ENCODE measurements at places on chromosomes 11 and 22.

- DNase-seq: no peak
Observed at GRCh38 chr11:81787584-81788049, 946.0 kb downstream of the FAM181B start.

GRCh38 chr22:47773635-47774034 is 1011.2 kb downstream of the TBC1D22A start:
- no peak for DNase-seq

GRCh38 chr22:19199479-19199878 is 20.9 kb upstream of the SLC25A1 start:
- DNase-seq: no peak

DNA sequence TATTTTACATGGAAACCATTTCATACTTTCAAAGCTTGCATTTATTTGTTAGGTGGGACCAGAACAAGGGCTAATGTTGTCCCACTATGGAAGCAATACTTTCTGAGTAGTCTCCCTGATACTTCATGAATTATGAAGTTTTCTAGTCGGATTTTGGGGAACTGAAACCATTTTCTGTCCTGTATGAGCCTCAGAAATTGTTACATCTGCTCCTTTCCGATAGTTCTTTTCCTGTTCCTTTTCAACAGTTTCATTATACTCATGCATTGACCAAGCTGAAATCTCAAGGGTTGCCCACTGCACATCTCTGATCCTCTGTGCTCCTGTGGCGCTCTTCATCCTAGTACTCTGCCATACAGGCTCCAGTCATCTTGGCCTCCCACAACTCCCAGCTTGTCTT is 31.5 kb upstream of the GLYATL1 start:
- DNase-seq: no peak

DNA sequence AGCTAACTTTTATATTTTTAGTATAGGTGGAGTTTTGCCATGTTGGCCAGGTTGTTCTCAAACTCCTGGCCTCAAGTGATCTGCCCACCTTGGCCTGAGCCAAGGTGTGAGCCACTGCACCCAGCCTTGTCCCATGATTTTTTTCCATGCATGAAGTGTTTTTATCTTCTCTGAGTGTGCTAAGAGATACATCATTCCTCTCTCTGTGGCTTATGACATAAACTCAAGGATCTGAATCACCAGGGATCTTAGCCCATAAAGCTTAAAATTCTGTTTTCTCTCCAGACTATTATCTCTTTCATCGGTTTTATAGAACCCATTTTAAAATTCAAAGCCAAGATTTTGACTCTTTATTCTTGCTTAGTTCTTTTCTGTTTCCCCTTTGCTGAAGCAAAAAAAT is 48.4 kb upstream of the C11orf58 start:
- no peak for DNase-seq

- DNase-seq: no peak
Observed at GRCh38 chr11:74925281-74925680, 23.6 kb downstream of the XRRA1 start.

GRCh38 chr22:24068377-24068680 is 57.2 kb downstream of the CABIN1 start:
- no peak for DNase-seq

DNA sequence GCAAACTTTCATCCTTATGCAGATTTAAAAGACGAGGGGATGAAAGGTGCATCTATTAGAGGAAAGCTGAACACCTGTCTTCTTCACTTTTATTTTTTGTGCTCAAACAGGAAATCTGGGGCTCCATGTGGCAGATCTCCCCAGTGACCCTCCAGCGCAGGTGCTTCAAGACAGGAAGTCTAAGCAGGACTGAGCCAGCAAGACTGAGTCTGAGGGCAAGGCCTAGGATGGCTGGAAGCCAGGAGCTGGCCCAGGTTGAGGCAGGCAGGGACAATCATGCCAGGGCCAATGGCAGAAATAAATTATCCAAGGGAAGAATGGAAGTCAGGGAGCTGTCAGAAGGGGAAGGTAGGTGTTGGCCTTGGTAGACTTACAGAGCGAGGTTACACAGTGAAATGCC is 101.1 kb upstream of the SPON1 start:
- DNase-seq: no peak

DNA sequence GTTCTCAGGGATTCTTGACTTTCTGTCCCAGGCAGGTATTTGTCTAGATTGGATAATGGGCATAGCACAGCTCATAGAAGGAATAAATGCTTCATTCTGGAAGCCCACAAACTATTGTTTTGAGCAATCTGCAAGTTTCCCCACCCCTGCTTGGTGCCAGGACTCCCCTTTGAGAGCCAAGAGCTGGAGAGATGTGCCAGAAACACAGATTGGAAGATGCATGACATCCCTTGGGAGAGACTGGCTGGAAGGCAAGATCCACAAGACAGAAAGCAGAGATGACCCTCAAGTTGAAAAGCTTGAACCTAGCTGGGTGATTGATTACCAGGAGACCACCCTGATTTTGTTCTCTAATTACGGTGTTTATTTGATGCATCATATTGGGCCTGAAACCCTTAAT is 89.2 kb upstream of the E2F8 start:
- no peak for DNase-seq

DNA sequence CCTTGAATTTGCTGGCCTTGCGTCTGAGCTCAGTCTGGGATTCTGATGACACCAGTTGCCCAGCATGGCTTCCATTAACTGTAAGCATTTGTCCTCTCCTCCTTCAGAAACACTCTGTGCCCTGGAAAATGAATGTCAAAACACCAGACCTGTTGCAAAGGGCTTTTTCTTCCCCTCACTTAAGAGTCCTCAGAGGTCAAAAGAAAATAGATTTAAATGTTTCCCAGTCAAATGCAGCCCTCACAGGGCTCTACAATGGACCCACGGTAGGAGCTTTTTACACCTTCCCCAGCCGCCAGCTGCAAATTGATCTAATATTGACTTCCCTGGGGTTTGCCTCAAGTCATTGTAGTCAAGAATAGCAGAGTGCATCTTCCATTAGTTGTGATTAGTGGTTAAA is 332.2 kb downstream of the INSC start:
- DNase-seq: no peak

GRCh38 chr11:74786574-74786973 is 37.9 kb downstream of the RNF169 start:
- no peak for DNase-seq

GRCh38 chr11:84812471-84812969 is 814.6 kb downstream of the DLG2 start:
- no peak for DNase-seq

- no peak for DNase-seq
Observed at GRCh38 chr11:72703267-72704008, 29.2 kb upstream of the PDE2A start.

DNA sequence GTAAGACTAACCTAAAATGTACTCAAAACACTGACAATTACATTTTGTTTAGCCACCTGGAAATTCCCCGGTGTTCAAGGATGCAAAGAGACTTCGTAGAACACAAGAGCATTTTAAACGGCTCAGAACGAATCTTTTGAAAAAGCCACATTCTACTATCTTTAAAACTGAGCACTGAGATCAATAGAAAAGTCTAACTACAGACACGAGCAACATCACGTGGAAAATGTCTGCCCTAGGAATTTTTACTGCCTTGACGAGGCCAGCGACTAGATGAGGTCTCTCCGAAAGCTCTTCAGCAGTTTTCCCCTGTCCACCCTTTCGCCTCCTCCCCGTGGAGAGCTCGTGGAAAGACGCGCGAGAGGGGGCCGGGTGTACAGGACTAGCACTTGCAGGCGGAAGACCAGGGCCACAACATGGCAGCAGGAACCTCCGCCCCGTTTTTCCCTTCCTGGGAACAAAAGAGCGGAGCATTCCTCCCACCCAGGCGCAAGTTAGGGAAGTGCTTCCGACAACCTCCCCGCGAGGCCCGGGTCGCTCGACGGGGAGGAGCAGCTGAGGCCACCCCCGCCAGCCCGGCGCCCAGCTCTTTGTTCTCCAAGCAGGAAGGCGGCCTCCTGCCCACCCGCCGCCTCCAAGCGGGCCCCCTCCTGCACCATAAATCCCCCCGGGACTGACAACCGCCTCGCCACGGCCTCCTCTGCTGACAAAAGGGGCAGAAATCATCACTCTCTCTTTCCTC is 1.1 kb downstream of the EIF4G2 start:
- DNase-seq: no peak

- no peak for DNase-seq
Observed at GRCh38 chr11:17268902-17269301, 7.6 kb upstream of the NUCB2 start.

- no peak for DNase-seq
Observed at GRCh38 chr11:88212300-88212699, 37.1 kb upstream of the RAB38 start.

- no peak for DNase-seq
Observed at GRCh38 chr11:66920978-66921784, 37.0 kb downstream of the PC start.

- no peak for DNase-seq
Observed at GRCh38 chr11:73055655-73056354, 86.3 kb downstream of the FCHSD2 start.

DNA sequence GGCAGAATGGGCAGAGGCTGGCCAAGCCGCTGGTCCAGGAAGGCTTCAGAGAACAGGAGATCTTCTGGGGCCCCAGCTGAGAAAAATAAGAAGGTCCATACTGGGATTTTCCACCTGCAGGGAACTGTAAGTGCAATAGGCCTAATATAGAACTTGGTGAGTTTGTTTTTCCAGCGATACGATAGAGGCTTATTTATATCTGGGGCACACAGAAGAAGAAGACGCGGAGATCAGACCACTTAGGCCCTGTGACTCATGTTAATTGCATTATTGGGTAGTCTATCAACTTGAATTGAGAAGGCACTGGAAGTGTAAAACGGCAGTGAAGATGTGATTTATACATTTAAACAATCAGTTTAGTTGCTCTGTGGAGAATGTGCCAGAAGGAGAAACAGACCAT is 7.7 kb upstream of the SRSF8 start:
- no peak for DNase-seq

- no peak for DNase-seq
Observed at GRCh38 chr22:49382451-49382735, 445.3 kb downstream of the BRD1 start.

DNA sequence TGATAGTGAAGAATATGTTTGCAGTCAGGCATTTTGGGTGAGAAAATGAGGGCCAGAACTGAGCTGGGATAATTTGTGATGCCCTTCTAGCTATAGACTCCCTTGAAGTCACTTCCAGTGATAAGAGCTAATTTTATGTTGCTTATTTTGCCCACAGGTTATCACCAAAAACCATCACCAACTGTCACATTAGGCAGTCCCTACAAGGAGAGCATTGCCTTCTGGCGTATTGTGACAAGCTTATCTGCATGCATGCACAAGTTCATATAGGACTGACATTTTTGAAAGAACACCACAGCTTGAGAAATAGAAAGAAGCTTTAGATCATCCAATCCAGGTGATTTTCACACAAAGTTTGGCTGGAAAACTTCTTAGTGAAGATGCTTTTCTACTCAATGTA is 735.3 kb upstream of the RAG2 start:
- DNase-seq: no peak

DNA sequence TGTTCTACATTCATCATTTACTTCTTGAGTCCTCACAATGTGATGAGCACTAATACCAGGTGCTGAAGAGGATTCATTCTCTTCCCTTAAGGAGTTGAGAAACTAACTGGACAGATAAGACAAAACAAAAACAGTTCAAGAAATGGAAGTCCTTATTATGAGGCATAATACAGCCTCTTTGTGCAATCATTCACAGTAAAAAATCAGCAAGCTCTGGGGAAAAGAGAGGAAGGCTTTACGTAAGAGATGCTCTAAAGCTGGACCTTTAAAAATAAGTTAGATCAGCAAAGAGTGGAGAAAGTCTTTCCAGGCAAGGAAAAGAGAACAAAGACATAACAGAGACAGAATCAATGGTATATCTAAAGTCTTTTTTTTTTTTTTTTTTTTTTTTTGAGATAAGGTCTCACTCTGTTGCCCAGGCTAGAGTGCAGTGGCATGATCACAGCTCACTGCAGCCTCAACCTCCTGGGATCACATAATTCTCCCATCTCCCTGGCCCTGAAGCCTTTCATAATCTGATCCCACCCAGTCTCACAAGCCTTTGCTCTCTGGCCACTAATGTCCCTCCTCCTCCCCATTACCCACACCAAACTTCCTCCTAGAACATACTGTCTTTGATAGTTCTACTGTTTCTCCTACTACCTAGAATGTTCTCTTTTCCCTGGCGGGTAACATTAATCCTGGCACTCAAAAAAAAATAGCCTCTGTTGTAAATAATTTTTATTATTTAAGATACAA is 40.9 kb downstream of the MRTFA start:
- no peak for DNase-seq

- no peak for DNase-seq
Observed at GRCh38 chr11:13229136-13229535, 48.5 kb upstream of the BMAL1 start.

GRCh38 chr11:109847621-109848020 is 245.6 kb upstream of the ZC3H12C start:
- DNase-seq: no peak

GRCh38 chr11:11521306-11522002 is 100.4 kb downstream of the GALNT18 start:
- DNase-seq: no peak

GRCh38 chr22:42257386-42257785 is 13.1 kb downstream of the TCF20 start:
- no peak for DNase-seq

DNA sequence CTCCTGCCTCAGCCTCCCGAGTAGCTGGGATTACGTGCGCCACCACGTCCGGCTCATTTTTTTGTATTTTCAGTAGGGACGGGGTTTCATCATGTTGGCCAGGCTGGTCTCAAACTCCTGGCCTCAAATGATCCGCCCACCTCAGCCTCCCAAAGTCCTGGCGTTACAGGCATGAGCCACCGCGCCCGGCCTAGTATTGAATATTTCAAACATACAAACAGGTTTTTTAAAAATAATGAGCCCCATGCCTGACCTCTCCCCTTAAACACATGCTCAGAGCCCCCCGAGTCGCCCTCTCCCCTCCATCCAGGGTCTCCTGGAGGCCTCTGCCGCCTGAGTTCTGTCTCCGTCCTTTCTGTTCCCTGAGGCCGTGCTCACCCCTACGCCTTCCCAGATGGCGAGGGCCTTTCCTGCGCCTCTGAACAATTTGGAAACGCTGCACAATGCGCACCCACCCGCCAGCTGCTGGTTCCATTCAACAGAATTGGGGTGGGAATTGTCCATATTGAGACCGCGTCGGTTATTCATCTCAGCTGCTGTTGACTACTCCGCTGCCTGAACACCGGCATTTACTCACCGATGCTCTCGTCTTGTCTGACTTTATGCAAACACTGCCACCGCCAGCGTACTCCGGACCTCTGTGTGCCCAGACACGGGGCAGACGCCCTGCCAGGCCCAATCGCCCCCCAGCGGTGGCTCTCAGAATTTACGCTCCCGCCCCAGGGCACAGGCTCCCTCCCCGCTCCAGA is 13.6 kb upstream of the RNH1 start:
- DNase-seq: no peak

DNA sequence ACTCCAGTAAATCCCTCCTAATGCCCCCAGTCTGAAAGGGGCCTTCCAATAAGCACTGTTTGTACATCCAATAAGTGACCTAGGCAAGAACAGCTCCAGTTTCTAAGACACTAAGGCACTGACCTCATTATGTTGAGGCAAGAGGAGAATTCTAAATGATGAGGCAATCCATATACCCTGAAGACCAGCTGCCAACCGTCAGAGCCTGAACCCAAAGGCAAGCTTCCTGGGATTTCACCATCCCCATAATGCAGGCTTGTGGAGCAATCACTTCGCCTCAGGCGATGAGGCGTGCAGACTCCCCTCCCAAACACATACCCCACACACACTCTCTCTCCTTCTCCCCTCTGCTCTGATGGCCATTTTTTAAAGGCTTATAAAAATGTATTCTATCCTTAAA is 49.5 kb downstream of the LGR4 start:
- no peak for DNase-seq

- DNase-seq: no peak
Observed at GRCh38 chr11:57310630-57311086, 14.1 kb downstream of the TNKS1BP1 start.
